ENCODE measurements at places on chromosomes 6 and 20. TPM values are rescaled to one million over a fixed set of nuclear protein-coding genes. Genes with fewer than 3 reads are reported as not detected.

DNA sequence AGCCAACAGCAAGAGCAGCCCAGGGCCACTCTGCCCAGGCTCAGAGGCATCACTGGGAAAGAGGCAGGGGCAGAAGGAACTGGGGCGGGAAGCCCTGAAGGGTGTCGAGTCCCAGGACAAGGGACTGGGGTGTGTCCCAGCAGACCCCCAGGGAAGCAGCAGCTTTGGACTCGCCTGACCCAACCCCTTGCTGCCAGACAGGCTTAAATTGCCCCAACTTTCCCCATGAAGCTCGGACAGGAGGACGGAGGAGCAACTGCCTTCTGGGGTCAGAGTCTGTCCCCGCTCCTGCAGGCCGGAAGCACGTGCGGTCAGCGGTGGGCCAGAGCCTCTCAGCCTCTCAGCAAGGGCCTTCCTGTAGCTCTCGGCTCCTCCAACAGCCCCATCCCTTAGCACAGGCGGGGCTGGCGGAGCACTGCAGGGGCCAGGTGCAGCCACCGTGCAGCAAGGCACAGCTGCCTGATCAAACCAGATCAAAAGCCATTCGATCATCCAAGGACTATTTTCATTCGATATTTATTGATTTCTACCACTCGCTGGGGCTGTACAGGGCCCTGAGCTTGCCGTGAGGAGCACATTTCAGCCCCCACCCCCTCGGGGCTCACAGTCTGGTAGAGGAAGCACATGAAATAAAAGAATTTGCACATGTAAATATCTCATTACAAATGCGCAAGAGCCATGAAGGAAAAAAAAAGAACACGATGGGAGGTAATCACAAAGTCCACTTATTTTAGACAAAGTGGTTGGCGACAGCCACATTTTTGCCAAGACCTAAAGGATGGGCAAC lies 31.8 kb upstream of the STX16 start:
- H3K36me3 ChIP-seq, result no peaks in the 10 kb centered on the region
- DNase-seq, result no peak
- peak overlapping the region; percentile 52 for H3K27ac ChIP-seq
- H3K4me1 ChIP-seq, result peaks cover 38% of the 10 kb centered on the region
- no peaks in the 10 kb centered on the region for H3K27me3 ChIP-seq
- H3K4me3 ChIP-seq, result no peak overlapping the region

DNA sequence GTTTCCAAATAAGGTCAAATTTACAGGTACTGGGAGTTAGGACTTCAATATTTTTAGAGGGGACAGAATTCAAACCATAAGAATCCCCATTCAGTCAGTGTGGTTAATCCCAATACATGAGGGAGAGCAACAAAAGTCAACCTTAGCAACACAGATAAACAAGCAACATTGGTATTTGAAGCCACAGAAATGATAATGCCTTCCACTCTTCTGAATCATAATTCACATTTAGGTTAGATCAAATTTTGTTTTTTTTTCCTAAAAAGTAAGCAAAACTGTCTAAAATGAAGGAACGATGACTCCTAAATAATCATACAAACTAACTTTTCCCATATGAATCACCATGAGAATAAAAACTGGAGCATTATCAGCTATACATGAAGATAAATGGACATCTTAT lies 246.0 kb upstream of the TENT5A start:
- H3K36me3 ChIP-seq, result no peaks in the 10 kb centered on the region
- DNase-seq, result peak; percentile 38
- no peak overlapping the region for H3K4me3 ChIP-seq
- H3K4me1 ChIP-seq, result peaks cover 43% of the 10 kb centered on the region

DNA sequence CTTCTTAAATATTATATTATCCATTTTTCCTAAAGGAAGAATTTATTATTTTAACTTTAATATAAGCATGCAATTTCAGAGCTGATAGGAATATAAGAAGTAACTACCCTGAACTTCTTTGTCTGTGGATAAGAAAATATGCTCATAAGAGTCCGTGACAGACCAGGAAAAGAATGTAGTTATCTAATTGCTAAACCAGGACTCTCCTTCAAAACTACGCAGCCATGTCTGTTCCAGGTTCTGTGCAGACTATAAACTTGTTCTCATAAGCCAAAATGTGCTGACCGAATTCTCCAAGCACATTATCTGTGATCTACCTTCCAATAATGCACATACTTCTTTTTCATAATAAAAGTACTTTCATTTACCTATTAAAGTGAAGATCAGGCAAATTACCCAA lies 116.5 kb downstream of the TRDN start:
- H3K36me3 ChIP-seq, result no peaks in the 10 kb centered on the region
- DNase-seq, result no peak
- no peaks in the 10 kb centered on the region for H3K4me1 ChIP-seq
- H3K27ac ChIP-seq, result no peak overlapping the region
- no peak overlapping the region for H3K4me3 ChIP-seq
- no peaks in the 10 kb centered on the region for H3K27me3 ChIP-seq

- no peaks in the 10 kb centered on the region for H3K4me1 ChIP-seq
- DNase-seq, result no peak
- no peaks in the 10 kb centered on the region for H3K36me3 ChIP-seq
- no peak overlapping the region for H3K27ac ChIP-seq
These were observed 6.4 kb upstream of the SLC12A5 start for GRCh38 chr20:46022411-46023147.

The TPX2 gene
- 212 TPM for total RNA-seq

GRCh38 chr6:11245381-11246256 lies 13.2 kb upstream of the NEDD9 start:
- DNase-seq, result no peak
- H3K4me1 ChIP-seq, result 0 out of 2 replicates have a peak, but pooled peaks cover 3% of the 10 kb centered on the region
- H3K4me3 ChIP-seq, result no peak overlapping the region
- H3K27me3 ChIP-seq, result no peaks in the 10 kb centered on the region
- H3K27ac ChIP-seq, result no peak overlapping the region
- H3K36me3 ChIP-seq, result no peaks in the 10 kb centered on the region

DNA sequence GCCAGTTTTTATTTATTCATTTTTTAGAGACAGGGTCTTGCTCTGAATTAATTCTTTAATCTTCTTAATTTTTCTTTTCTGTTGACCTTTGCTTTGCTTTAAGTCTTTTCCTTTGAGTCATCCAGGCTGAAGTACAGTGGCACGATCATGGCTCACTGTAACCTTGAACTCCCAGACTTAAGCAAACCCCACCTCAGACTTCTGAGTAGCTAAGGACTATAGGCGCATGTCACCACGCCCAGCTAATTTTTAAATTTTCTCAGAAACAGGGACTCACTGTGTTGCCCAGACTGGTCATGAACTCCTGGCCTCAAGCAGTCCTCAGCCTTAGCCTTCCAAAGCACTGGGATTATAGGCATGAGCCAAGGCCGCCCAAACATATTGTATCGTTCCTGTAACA lies 71.3 kb upstream of the GNRH2 start:
- H3K27ac ChIP-seq, result no peak overlapping the region
- no peak overlapping the region for H3K4me3 ChIP-seq
- H3K4me1 ChIP-seq, result no peaks in the 10 kb centered on the region
- no peaks in the 10 kb centered on the region for H3K36me3 ChIP-seq

DNA sequence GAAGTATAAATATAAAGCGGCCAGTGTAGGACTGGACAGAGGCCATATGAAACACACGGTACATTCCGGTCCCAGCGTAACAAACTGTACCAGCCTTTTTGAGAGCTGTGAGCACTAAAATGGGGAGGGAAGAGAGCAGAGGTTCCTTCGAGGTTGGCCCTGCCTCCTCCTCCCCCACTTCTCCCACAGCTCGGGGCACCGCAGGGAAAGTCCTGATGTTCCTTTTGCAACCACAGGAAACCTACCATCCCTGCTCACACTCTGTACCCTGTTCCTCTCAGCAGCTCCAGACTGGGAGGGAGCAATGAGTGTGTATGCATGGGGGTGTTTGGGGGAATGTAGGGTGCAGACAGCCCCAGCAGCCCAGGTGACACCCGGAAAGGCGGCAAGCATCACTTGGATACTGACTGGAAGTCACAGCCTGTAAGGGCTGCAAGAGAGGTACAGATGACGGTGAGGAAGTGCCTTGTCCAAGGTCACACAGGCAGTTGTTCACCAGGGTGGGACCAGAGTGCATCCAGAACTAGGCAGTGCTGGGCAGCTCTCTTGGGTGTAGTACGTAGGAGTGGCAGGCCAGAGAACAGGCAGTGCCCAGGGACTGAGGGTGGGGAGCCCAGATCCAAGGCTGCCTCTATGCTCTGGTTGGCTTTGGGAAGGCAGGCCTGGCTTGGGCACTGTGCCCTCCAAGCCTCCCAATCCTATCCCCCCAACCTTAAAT lies 11.0 kb upstream of the ARMC12 start:
- H3K27me3 ChIP-seq, result peaks cover 4% of the 10 kb centered on the region
- no peaks in the 10 kb centered on the region for H3K36me3 ChIP-seq
- DNase-seq, result no peak
- H3K27ac ChIP-seq, result no peak overlapping the region
- peaks cover 18% of the 10 kb centered on the region for H3K4me1 ChIP-seq

GRCh38 chr6:5869676-5870075 lies 137.0 kb downstream of the NRN1 start:
- no peak overlapping the region for H3K27ac ChIP-seq
- no peaks in the 10 kb centered on the region for H3K27me3 ChIP-seq
- no peak for DNase-seq
- H3K36me3 ChIP-seq, result no peaks in the 10 kb centered on the region
- H3K4me3 ChIP-seq, result no peak overlapping the region
- H3K4me1 ChIP-seq, result peaks cover 11% of the 10 kb centered on the region

DNA sequence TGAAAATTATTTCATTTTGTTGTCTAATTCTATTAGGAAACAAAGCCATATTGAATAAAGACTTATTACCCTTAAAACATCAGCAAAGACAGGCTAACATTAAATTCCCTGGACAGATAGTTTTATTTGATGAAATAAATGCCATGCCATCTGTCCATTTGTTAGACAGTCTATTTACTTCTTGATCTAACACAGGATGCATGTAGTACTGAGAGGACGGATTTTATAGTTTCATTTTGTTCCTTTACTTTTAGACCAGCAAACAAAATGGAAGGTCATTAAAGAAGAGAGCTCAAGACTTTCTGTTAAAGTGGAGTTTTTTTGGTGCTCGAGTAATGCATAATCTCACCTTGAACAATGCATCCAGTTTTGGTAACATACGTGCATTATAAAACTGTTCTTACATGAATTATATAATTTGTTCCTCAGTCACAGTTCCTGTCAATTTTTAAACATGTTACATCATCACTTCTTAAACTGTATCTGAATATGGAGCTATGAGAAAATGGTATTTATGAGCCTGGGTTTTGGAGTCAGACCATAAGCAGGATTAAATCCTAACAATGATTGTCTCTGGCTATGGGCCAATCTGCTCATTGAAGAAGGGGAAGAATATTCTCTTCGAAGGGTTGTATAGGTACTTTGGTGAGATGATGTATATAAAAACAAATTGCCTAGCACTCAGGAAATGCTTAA lies 46.0 kb downstream of the RFX6 start:
- no peak for DNase-seq
- H3K27me3 ChIP-seq, result peaks cover 3% of the 10 kb centered on the region
- H3K4me3 ChIP-seq, result no peak overlapping the region
- no peaks in the 10 kb centered on the region for H3K4me1 ChIP-seq
- H3K27ac ChIP-seq, result no peak overlapping the region

DNA sequence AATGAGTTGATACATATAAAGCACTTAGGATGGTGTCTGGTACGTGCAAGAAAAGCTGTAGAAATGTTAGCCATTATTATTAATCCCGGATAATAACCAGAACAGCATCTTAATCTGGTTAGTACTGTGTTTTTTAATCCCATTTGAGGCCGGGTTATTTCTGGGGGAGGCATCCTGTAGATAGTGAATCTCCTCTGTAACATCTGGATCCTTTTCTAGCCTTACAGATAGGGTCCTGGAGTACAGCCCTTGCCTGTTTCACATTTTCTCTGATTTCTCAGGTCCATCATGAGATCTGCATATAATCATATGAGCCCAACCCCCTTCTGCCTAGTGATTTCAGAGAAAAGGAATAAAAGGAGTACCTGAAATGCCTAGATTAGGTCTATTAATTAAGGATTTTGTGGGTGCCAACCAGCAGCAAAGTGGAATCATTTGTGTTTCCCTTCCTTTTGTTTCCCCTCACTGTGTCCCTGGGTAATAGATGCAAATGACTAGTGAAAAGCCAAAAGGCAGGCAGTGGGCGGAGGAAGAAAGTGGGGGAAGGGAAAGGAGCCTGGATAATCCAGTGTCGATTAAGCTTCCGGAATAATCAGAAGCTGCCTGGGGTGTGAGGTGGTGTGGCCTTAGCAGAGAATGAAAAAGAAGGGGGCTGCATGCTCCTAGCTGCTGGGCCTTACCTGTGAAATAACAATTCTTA lies 88.9 kb downstream of the SOBP start:
- no peak overlapping the region for H3K4me3 ChIP-seq
- no peaks in the 10 kb centered on the region for H3K4me1 ChIP-seq
- no peaks in the 10 kb centered on the region for H3K27me3 ChIP-seq
- DNase-seq, result no peak
- no peak overlapping the region for H3K27ac ChIP-seq
- H3K36me3 ChIP-seq, result no peaks in the 10 kb centered on the region

GRCh38 chr20:21518292-21518991 lies 4.6 kb upstream of the NKX2-2 start:
- no peaks in the 10 kb centered on the region for H3K36me3 ChIP-seq
- H3K4me3 ChIP-seq, result no peak overlapping the region
- H3K4me1 ChIP-seq, result peaks cover 29% of the 10 kb centered on the region
- H3K27me3 ChIP-seq, result peaks cover 27% of the 10 kb centered on the region

The KIFC1 gene
- 120 TPM for total RNA-seq

DNA sequence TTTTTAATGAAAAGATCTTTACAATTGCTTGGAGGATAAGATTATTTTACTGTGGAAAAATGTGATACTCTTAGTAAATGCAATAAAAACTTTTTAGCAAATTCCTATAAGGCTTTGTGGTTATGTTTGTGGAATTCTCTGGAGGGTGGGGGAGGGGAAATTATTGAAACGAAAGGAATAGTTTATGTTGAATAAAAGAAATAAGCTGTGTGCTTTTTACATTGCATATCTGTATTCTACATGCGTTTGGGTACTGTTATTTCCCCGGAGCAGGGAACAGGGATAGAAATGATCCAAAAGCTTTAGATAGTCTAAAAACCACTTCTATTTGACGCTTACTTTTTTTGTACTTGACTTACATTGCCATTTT lies 143.8 kb downstream of the SLC16A10 start:
- no peaks in the 10 kb centered on the region for H3K27me3 ChIP-seq
- H3K36me3 ChIP-seq, result no peaks in the 10 kb centered on the region
- DNase-seq, result no peak
- peaks cover 35% of the 10 kb centered on the region for H3K4me1 ChIP-seq
- no peak overlapping the region for H3K27ac ChIP-seq
- H3K4me3 ChIP-seq, result no peak overlapping the region

DNA sequence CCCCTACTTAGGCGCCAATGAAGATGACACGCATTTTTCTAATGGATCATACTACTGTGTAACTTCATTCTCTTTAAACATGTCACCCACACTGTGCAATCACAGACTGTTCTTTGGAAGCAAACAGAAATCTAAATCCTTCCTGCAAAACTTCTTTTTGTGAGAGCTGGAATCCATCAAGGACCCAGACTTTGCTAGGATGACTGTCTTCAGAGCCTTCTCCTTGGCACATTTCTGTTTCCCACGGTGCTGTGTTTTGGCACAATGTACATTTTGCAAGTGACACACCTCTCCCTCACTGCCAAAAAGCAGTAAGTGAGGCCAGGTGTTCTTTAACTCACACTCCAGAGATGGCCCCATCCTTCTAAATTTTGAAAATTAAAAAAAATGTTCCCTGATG lies 21.7 kb upstream of the TAGAP start:
- H3K36me3 ChIP-seq, result no peaks in the 10 kb centered on the region
- H3K4me1 ChIP-seq, result peaks cover 2% of the 10 kb centered on the region
- no peak overlapping the region for H3K4me3 ChIP-seq
- no peak for DNase-seq

The TRIM10 gene
- not detected for total RNA-seq
